ENCODE measurements at places on chromosomes 6 and 20.
A peak's percentile ranks its signal among the peaks of the same experiment; 100 is the strongest.

- DNase-seq, result no peak
Measured at GRCh38 chr20:4844751-4845465, 123.2 kb downstream of the PRND start.

DNA sequence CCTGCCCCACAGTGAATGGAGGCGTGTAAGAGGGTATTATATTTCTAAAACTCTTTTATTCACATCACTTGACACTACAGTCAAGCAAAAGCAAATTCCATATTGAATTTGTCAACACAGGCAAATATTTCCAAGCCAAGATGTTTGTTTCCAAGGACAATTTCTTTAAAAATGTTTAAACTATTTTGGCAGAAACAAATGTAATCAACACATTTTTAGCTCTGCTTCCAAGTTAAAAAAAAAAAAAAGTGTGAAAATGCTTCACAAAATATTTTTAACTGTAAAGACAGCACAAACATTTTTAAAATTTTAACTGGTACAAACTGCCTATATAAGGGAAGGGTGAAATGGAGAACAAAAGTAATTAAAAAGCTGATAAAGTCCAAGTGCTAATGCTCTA is 44.9 kb upstream of the DST start:
- DNase-seq, result no peak

GRCh38 chr6:128580224-128581110 is 60.1 kb upstream of the PTPRK start:
- no peak for DNase-seq

DNA sequence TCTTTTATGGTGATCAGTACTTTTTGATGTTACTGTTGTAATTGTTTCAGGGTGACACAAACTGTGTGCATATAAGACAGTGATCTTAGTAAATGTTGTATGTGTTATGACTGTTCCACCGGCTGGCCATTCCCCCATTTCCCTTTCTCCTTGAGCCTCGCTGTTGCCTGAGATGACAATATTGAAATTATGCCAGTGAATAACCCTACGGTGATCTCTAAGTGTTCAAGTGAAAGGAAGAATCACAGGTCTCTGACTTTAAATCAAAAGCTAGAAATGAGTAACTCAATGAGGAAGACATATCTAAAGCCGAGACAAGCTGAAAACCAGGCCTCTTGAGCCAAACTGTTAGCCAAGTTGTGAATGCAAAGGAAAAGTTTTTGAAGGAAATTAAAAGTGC is 32.3 kb downstream of the TULP4 start:
- no peak for DNase-seq

DNA sequence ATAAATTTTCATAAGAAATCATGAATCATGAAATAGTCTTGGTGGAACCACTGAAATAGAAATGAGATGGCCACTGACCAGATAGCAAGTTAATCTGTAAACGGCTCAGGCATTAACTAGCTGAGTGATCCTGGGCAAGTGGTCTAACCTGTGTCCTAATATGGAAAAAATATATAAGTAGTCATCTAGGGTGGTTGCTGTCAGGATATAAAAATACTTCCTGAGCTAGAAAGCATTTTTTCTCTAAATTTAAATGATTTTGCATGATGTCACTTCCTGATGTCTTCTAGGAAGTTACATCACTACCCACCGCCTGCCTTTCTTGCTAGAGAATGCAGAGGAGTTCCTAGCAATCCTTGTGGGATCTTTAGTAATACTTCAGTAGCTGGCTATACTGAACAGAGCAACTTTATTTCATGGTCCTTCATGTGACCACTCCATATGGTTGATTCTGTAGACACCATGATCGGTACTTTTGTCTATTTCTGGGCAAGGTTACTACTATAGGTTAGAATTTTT is 228.1 kb upstream of the CEP162 start:
- no peak for DNase-seq

GRCh38 chr20:32031007-32031958 is 20.8 kb upstream of the HCK start:
- peak; percentile 36 for DNase-seq

GRCh38 chr20:39751557-39752137 is 789.5 kb downstream of the DHX35 start:
- no peak for DNase-seq

GRCh38 chr6:56863366-56863765 is 91.5 kb upstream of the BEND6 start:
- no peak for DNase-seq

DNA sequence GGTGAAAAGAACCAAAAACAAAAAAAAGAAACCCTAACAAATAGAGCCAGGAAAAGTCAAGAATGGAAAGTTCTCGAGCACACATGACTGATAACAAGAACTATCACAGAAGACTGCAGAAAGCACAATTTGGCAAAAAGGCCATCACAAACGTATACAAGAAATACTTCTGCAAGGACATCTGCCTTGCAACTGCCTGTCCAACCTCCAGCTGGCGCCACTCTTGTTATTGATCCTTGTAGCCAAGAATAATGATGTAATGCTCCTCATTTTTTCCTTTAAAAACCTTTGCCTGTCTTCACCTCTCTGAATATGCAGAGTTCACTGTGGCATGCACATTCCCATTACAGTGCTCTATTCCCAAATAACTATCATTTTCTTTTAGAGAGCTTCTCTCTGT is 87.9 kb upstream of the BMP5 start:
- DNase-seq, result no peak

- DNase-seq, result no peak
Measured at GRCh38 chr20:24752612-24753011, 196.5 kb upstream of the CST7 start.

DNA sequence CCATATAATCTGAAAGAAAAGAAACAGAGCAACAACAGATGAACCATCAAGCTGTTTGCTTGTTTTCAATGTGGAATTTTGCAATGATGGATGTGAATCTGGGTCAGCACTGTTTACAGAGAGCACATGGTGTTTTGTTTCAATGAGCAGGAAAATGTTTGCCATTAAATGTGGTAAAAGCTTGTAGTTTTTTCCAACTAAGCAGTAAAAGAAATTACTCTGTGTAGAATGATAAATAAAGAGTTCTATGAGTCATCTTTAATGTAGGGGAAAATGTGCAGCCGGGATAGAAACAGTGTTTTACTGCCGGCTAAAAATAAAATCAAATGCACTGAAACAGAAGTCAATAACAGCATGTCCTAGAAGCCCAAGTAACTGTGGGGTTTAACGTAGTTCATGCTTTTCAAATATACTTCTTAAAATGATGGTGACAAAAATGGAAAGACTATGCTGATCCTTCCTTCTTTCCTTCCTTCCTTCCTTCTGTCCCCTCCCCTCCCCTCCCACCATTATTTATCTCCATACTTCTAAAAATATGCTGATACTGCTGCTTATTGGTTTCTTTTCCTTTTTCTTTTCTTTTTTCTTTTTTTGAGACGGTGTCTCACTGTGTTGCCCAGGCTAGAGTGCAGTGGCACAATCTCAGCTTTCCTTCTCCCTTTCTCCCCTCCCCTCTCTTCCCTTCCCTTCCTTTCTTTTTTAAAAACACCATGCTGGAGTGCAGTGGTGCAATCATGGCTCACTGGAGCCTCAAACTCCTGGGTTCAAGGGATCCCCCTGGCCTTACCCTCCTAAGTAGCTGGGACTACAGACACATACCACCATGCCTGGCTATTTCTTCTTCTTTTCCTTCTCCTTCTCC is 6.3 kb upstream of the NAA20 start:
- no peak for DNase-seq

- no peak for DNase-seq
Measured at GRCh38 chr6:38354905-38355304, 284.8 kb downstream of the BTBD9 start.

GRCh38 chr6:111552958-111553357 is 52.7 kb downstream of the TRAF3IP2 start:
- no peak for DNase-seq

GRCh38 chr6:47631269-47631772 is 67.1 kb upstream of the ADGRF4 start:
- no peak for DNase-seq

GRCh38 chr20:59455402-59456341 is 148.7 kb upstream of the PHACTR3 start:
- no peak for DNase-seq

GRCh38 chr6:166286839-166287271 is 21.3 kb downstream of the PRR18 start:
- no peak for DNase-seq

DNA sequence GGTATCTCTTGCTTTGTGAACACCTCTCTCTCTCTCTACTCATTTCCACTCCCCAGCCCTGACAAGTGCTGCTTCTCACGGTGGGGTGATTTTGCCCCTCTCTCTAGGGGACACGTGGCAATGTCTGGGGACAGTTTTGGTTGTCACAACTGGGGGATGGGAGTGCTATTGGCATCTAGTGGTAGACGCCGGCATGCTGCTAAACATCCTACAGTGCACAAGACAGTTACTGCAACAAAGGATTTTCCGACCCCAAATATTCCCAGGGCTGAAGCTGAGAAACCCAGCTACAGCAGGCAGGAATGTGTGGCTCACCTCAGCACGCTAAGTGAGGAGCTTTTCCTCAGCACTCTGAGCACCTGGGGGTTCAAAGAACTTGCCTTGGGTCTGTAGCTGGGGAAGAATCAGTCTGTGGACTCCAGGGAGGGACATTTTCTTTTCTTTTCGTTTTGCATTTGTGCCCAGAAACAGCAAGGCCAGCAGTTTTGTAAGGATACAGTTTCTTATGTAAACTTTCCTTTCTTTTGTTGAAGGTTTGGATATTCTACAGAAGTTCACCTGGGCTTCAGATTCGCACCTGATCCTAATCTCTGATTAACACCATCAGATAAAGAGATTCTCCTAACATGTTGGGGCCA is 246.9 kb upstream of the ZFP64 start:
- no peak for DNase-seq
